RWPE2 (cell line): ENCODE measurements at places on chromosomes 6 and 20.

- no peak for DNase-seq
These were observed 376.1 kb downstream of the CENPW start for GRCh38 chr6:126716032-126716431.

DNA sequence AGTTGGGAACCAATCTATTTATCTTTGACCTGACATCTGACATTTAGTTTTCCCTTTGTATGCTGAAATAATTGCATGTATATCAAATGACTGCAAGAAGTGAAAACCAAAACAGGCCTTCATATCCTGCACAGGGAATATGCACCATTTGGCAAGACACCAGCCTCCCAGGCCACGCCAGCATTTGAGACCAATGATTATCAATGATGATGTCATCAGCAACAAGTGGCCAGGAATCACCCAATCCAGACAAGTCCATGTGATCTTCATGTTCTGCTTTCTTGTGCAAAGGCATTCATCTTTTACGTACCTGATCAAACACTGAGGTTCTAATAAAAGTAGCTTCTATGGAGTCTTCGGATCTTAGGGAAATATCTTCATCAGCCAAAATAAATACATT is 107.4 kb upstream of the TENT5A start:
- no peak for DNase-seq

DNA sequence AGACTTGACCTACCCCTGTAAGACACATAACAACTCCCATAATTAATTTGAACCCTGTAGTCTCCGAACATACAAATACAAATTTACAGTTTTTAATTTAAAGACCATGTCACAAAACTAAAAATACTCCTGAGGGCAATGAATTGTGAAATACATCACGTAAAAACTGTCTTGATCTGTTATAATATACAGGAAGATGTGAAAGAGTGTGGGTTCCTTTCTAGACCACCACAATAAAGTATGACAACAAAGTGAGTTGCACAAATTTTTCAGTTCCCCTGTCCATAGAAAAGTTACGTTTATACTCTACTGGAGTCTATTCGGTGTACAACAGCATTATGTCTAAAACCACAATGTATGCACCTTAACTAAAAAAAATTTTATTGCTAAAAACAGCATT is 11.0 kb upstream of the BLOC1S5 start:
- DNase-seq, result no peak

- no peak for DNase-seq
These were observed 31.9 kb downstream of the ARID1B start for GRCh38 chr6:156809034-156809433.

DNA sequence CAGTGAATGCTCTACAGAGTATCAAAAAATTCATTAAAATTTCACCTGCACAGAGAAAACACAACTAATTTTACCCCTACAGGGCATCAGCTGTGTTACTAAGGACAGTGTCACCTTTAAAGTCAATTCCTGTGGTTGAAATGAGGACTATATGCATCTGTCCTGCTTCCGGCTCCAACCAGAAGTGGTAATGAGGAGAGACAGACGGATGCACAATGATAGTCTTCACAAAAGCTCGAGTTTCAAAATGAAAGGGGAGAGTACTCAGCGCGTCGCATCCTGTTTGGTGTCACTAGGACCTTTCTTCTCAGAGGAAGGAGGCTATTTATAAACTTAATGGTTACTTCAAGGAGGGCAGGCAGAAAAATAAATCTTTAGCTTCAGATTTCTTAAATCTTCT is 86.5 kb downstream of the LYRM4 start:
- no peak for DNase-seq

- DNase-seq, result no peak
These were observed 25.5 kb upstream of the MAPK13 start for GRCh38 chr6:36104836-36105235.

DNA sequence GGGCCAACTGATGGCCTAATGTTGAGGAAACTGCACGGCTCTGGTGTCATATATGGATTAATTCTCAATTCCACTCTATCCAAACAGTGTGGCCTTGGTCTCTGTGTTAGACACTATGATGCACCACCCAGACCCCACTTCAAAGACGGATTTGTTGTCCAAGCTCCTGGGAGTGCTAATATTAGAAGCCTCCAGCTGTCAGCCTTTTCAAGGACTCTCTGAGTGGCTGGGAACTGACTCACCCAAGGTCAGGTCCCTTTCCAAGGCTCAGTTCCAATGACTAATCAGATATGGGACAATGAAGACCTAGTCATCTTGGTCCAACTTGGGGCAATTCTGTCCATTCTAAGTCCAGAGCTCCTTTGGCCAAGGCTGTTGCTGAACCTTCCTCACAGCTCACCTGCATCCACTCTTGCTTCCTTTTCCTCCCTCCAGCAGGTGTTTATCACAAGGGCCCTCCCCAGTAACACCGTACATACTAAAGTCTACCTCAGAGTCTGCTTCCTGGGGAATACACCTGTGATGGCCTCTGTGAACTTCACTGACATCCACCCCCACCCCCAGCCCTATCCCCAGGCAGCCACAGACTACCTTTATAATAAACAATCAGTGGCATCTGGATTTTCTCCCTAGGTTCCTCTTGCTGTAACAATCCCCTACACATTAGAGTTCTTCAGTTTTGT is 7.2 kb upstream of the IL20RA start:
- DNase-seq, result no peak

GRCh38 chr6:138593124-138593877 is 94.0 kb upstream of the NHSL1 start:
- DNase-seq, result no peak

- no peak for DNase-seq
These were observed 224.8 kb downstream of the TFAP2A start for GRCh38 chr6:10190042-10190441.

DNA sequence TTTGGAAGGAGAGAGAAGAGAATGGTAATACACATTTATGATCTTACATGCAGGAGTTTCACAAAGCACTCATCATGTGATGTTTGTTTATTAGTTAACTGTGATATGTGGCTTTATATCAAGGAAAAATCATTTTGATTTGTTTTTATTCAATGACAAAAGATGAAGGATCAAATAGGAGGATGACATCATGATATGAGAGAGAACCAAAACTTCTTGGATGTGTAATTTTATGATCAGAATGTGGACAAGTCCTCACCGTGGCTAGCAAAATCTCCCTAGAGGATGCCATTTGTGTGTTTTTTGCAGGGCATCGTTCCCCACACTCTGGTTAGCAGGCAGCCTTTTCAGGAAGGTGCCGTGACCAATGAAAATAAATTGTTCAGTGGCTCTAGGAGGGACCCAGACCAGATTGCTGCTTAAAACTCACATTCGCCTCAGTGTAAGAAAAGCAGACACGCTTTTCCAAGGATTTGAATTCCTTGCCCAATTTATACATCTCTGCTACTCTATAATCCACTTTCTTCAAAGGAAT is 552.7 kb downstream of the NKAIN2 start:
- DNase-seq, result no peak

GRCh38 chr6:97214671-97215070 is 68.3 kb downstream of the MMS22L start:
- DNase-seq, result no peak

GRCh38 chr20:10954908-10955580 is 281.2 kb upstream of the JAG1 start:
- no peak for DNase-seq

- peak; percentile 90 for DNase-seq
These were observed 225.7 kb downstream of the UST start for GRCh38 chr6:148972481-148972880.

DNA sequence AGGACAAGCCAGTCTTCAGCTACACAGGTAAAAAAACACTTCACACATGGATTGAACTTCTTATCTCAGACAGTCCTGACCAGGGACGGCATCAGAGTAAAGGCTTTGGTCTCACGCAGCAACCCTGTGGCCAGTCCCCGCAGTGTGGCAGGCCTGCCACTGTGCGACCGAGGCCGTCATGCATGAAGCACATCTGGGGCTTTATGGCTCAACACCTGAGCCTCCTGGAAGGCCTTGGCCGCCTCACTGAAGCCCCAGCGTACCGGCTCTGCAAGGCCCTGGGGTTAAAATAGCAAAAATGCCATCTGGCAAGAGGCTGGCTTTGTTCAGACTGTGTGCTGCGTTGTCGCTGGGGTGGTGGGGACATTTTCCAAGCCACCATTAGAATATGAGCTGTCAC is 32.8 kb downstream of the TBC1D7 start:
- no peak for DNase-seq

GRCh38 chr20:48247961-48248360 is 462.7 kb upstream of the SULF2 start:
- no peak for DNase-seq

GRCh38 chr6:96212066-96212465 is 196.3 kb downstream of the FUT9 start:
- no peak for DNase-seq
